ENCODE measurements at places on chromosomes 11 and 22.

GRCh38 chr11:46856605-46857343 lies 10.7 kb upstream of the CKAP5 start:
- DNase-seq = no peak

DNA sequence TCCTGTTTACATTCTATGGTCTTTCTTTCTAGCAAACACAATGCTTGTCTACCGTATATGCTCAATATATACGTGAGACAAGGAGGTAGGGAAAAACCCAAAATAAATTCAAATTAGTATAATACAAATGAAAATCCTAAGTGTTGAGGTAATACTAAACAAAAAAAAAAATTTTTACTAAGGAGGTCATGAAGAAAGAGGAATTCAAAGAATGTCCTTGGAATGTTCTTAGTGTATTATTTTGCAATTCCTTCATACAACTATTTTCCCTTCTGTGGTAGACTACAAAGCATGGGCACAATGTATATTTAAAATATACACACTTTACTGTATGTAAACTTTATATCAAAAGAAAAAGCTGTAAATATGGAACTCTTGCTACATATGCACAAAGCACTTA lies 36.4 kb downstream of the PIK3C2A start:
- DNase-seq = no peak

DNA sequence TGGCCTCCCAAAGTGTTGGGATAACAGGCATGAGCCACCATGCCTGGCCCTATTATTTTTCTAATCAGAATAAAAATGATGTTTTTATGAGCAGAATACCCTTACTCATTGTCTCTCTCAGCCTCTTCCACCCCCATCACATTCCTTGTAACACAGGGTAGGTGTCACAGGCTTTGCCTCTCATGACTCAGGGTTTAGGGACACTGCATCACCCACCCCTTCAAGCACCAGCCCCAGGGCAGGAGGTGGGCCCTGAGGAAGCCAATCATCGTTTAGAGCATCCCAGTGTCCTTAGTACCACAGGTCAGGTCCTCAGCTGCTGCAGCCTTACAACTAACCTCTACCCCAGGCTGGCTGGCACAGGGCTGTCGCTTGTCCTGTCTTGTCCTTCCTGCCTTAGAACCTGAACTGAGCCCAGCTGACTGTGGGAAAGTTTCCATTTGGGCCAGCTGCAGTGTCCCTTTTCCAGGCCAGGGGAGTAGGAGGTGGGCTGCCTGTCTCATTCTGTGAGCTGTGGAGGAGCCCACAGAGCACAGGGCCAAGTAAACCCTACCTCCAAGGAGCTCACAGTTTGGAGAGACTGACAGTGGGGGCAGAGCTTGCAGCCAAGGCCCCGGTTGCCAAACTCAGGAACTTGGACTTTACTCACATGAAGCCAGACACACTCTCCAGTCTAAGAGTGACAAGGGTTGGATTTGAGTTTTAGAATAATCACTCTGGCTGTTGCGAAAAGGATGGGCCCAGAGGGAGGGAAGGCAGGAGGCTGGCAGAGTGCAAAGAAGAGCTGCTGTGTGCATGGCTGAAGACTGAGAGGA lies 19.5 kb upstream of the UVRAG start:
- DNase-seq = no peak

DNA sequence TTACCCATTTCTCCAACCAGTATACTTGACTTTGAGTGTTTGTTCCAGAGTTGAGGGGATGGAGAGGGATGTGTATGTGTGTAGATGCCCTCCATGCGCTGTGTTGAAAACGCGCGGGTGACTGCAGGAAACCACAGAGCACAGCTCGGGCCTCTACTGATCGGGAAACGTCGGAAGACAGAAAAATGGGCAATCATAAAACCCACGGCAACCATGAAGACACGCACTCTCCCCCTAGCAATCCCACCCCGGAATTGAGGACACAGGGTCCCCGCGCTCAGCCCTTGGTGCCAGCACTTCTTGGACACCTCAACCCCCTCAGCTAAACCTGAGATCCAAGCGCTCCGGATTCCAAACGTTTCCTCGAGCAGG lies 251 bp upstream of the UQCC3 start:
- no peak for DNase-seq

DNA sequence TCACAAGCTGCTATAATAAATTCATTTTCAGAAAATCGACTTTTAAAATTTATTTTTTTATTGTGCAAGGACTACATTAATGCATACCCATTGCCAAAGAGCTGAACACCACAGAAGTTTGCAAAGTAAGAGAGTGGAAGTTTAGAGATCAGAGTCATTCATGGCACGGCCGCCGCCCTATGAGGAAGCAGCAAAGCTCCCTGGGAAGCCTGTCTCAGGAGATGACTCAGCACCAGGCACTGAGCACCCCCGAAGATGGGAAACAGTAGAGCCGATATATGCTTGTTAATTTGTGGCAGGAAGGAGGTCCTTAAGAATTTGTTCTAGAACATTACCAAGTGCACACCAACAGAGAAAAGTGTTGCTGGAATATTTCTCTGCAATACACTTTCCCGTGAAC lies 693.7 kb downstream of the OPCML start:
- DNase-seq = no peak

- DNase-seq = no peak
Observed at GRCh38 chr22:23915290-23915689, 21.1 kb downstream of the MIF start.

DNA sequence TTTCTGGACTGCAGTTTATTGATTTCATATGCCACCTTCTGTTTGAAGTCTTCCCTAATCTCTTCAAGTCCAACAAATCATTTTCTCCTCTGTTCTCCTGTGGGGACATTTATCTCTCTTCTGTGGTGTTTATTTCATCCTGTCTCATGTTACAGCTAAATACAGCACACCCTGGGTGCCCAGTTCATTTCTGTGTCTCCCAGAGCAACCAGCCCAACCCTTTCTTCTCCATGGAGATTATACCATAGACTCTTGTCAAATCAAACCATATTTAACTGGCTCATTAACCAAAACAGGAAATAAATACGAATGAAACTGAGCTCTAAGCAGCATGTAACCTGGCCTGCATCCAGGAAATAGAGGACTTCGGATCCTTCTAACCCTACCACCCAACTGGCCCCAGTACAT lies at the start of gene MS4A8:
MS4A8 (plus strand) TSS at position 329 of the 408 bp plus-strand sequence. CDS start 1,249 bp downstream, outside the sequence.
- no peak for DNase-seq

Data from skeletal muscle cell (primary cell).